T-helper 17 cell (primary cell): ENCODE measurements at places on chromosomes 13 and 19.

- DNase-seq = no peak
These were observed 15.5 kb downstream of the ZNF211 start for GRCh38 chr19:57648331-57649003.

- DNase-seq = no peak
These were observed 511.5 kb downstream of the UQCRFS1 start for GRCh38 chr19:28701491-28701890.

DNA sequence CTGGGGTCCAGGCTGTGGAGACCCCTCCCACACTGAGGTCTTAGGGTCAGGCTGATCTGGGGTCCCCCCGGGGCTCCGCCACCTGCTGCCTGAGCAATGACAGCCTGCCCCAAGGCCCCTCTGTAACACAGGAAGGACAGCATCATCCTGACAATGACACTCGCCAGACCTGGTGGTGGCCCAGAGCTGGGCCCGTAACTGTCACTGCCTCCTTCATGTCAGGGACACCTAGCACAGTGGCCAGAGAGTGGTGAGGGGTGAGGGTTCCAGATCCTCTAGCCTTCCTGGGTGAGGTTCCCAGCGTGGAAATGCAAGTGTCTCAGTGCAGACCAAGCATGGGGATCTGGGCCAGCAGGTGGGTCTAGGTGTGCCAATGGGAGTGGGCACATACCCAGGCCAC lies 27.8 kb downstream of the OPA3 start:
- no peak for DNase-seq

DNA sequence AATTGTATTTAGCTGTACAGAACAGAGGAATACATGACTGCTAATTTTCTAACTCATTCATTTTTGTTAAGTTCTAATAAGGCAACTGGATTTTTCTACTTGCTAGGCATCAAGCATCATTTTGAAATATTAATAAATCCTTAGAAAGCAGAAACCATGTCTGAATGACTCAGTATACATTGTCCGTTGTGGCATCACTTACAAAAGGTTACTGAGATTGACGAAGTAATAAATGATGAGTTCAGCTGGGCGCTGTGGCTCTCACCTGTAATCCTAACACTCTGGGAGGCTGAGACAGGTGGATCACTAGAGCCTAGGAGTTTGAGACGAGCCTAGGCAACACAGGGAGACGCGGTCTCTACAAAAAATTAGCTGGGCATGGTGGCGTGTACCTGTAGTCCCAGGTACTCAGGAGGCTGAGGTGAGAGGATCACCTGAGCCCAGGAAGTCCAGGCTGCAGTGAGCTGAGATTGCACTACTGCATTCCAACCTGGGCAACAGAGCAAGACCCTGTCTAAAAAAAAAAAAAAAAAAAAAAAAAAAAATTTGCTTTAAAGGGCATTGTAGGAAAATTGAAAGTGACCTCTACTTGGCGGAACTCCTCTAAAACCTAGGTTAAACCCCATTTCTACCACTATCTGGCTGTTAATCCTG lies 36.6 kb downstream of the LHFPL6 start:
- DNase-seq = no peak

- DNase-seq = no peak
These were observed 183.3 kb downstream of the KCNRG start for GRCh38 chr13:50198508-50198907.

DNA sequence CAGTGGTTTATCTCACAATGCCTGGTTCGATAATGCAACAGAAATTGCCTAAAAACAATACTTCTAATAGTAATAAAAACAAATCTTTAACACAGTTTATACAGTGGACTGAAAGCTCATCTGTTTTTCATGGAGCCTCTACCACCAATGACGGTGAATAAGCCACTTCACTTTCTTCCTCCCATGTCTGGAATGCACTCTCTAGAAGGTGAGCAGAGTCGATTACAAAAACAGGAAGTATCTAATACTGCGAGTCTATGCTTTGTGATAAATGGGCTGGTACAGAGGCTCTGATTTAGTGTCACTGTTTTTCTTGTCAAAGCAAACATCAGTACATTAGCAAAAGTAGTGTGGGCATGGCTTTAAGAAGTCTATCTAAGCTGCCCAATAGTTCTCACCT lies 1348.6 kb upstream of the SLC10A2 start:
- DNase-seq = no peak

- DNase-seq = no peak
These were observed 249.8 kb downstream of the DCLK1 start for GRCh38 chr13:35881360-35881759.

GRCh38 chr13:20064128-20064527 lies 96.7 kb downstream of the GJA3 start:
- no peak for DNase-seq

DNA sequence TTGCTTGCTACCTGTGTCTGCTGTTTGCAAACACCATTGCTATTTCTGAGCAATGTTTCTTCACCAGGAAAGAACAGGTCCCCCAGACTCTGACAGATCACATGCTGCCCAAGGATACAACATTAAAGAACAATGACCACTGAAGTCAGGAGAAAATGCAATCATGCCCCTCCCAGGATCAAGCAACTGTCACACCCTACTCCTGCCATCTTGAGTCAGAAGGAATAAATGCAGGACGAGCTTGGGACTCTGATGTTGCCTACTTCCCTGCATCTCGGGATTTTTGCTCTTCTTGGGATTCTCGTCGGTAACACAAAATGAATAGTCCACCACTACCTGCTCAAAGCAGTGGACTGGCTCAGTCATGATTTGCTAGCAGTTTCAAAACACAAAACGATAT lies 490.6 kb downstream of the COG6 start:
- DNase-seq = no peak

DNA sequence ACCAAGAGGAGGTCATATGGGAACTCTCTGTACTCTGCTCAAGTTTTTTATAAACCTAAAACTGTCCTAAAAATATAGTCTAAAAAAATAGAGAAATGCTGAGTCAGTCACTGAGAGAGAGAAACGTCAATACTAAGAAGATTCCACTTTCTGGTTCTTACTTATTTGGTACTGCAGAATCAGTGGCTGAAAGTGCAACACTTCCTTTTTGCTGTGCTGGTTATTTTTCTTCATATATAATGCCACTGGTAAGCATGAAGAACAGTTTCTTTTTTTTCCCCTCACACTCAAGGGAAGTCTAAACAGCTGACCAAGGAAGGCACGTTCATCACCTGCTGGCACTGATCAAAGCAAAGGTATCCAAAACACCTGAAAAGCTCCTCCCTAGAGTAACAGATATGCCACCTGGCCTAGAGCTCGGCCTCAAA lies 44.3 kb upstream of the N4BP2L1 start:
- DNase-seq = no peak

- no peak for DNase-seq
These were observed 57.4 kb upstream of the RCBTB2 start for GRCh38 chr13:48590141-48590901.

DNA sequence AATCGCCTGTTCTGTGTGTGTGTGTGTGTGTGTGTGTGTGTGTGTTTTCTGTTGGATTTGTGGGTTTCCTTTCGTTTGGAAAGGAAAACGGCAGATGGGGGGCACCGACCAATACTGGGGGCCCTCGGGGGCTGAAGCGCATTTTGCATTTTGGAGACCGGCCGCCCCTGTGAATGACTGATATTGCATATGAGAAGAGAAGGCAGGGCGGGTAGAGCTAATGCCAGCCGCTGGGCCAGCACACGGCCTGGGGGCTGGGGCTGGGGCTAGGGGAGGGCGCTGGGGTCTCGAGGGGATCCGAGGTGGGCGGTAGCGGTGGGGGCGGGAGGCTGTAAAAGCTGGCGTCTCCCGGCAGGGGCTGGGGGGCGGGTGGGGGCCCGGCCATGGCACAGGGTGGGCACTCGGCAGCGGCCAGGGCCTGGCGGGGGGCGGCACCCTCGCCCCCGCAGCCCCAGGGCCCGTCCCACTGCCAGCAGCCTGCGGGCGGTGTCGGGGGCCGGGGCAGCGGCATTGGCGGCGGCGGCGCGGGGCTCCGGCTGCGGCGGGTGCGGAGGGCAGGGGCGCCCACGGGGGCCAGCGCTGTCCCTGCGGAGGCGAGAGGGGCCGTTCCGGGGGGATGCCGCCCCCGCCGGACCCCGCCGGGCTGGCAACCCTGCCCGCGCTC lies 11.2 kb downstream of the ANO8 start:
- DNase-seq = no peak
